ENCODE measurements at places on chromosomes 12 and 14. TPM values are rescaled to one million over a fixed set of nuclear protein-coding genes. Genes with fewer than 3 reads are reported as not detected.
A peak's percentile ranks its signal among the peaks of the same experiment; 100 is the strongest.

DNA sequence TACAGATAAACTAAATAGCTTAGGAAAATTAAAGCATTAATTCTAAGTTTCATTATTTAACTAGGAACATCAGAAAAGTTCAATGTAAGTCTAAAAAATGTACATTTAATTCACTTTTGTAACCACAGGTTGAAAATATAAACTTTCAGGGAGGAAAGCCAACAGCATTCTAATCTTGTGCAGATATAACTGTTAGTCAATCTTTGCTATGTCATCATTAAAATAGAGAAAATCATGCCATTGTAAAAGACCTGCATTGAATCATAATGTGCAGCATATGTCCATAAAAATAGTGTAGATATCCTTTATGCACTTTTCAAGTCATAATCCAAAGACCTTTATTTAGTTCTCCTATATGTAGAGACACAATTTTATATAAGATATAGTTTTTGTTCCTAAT is 207.3 kb downstream of the ALG10B start:
- DNase-seq = no peak

DNA sequence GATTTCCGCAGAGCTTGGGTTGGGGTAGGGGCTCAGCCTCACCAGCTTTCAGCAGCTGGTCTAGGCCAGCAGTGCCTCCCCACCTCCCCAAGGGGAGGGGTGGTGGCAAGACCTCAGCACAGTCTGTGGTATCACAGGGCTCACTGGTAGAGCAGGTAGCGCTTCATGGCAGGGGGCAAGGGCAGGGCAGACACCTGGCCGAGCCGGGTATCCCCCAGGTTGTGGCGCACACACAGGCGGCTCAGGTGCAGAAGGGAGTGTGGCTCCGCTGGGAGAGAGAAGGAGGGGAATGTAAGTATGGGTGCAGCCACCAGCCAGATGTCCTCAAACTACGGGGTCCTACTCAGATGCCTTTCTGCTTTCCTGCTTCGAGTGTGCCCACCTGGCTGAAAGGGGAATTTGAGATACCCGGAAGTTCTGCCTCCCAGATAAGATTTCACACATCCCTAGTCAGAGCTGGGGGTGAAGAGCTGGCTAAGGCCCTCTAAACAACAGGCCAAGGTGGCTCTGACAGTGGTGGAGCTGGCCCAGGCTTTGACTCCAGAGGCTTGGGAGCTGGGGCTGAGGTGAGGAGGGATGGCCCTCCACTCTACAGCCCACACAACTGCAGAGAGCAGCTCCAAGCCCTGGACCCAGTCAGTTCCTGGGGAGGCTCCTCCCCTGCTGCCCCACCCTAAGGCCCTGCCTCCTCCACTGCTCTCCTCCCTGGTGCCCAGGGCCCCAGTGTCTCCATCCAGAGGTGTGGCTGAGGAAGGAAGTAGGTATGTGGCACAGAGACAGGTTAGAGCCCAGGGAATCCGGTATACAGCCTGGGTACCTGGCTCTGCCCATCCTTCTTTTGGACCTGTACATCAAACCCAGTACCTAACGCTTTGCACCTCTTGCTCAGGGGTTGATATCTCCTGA is 1.8 kb downstream of the SPSB2 start:
- no peak for DNase-seq

Gene FGFR1OP2
- total RNA-seq = 92.2 TPM

GRCh38 chr12:104230304-104231095 is 14.9 kb downstream of the TXNRD1 start:
- no peak for DNase-seq

- DNase-seq = peak; percentile 72
These were observed 47.6 kb upstream of the PNMA1 start for GRCh38 chr14:73761618-73762355.

GRCh38 chr14:86999036-86999435 is 993.9 kb downstream of the GALC start:
- DNase-seq = no peak

GRCh38 chr14:61973981-61974380 is 211.8 kb downstream of the SNAPC1 start:
- DNase-seq = no peak

Gene LYSET
- 24.0 TPM for total RNA-seq

GRCh38 chr12:129641926-129642325 is 261.9 kb downstream of the TMEM132D start:
- no peak for DNase-seq
